ENCODE measurements at places on chromosomes 7 and 10.

- DNase-seq, result no peak
These were observed 179.5 kb upstream of the HGF start for GRCh38 chr7:81949306-81949705.

DNA sequence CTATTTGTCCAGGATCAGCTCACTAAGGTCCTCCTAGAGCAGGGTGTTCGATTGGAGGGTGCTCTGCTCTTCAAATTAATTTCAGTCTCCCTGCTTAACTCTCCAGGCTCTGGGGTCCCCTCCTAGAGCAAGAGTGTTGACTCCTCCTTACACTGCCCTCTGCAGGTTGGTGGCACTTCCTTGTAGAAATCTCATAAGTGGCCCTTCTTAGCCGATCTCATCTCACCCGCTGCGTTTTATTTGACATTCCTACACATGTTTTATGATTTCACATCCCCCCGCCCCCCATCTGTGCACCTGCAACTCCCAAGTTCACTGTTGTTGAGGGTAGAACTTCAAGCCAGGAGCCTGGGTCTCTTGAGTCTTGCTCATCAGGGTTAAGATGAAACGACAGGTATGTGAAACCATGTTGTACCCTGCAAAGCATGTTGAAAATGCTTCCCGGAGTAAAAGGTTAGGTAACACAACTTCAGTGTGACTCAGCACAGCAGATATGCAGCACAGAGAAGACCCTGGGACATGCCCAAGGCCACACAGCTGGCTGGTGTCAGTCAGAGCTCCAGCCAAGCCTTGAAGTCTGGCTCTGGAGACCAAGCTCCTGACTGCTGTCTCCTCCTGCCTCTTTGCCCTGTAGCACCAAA lies 171.2 kb downstream of the PRKAG2 start:
- peak; percentile 80 for DNase-seq

DNA sequence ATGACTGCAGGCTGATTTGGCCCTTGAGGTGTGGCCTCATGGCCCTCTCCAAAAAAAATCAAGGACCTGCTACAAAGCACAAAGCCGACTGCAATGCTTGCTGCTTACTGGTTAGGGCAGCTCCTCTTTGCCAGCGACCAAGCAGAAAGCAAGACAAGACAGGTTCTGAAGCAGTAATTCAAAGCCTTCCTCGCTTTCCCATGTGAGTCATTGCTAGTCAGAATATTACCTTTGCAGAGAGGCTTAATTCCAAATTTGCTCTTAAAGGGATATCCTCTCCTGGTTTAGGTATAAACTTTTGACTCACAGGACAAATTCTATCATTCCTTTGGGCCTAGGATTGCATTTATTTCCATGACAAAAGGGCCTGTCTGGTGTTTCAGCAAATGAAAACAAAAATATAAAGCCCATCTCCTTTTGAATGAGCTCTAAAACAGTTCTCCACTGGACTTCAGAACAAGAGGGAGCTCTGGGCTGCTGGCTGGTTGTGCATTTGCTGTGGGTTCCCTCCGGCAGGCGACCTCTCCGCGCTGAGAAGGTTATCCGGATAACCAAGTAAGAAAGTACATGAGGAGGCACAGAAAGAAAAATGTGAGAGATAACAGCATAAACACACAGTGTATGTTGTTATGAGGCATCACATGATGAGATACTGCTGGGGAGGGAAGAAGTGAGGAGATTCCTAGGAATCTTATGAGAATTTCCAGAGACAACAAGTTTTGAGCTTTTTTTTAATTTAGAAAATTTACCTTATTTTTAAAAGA lies 90.8 kb downstream of the EGFR start:
- DNase-seq, result no peak

DNA sequence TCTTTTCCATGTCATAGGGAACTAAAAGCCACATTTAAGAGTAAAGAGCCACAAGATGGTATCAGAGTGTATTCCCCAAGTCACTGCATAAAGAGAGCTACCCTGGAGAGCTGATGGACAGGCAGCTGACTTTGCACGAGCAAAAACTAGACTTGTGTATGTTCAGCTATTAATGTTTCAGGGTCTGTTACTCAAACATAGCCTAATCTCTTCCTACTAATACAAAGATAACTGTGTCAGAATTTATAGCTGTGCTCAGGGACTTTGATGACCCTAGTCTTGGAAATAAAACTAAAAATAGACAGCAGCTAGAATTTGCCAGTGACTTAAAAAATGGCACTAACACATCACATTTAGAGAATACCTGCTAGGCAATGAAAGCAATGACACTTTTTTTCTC lies 45.5 kb upstream of the LRRTM3 start:
- DNase-seq, result no peak

DNA sequence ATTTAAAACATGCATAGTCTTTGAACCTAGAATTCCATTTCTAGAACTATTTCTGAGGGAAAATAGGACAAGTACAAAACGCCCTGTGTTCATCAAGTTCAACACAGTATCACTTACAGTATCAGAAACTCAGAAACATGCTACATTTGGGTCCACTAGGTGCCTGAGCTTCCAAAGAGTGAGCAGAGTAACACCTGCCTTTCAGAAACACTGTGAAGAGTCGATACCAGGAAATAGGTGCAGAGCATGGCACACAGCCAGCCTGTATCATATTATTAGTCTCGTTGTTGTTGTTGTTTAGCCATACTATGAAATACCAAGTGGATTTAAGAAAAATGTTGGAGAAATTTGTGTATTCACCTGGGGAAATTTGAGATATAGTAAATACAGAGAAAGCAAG lies 392.1 kb upstream of the MGMT start:
- no peak for DNase-seq

DNA sequence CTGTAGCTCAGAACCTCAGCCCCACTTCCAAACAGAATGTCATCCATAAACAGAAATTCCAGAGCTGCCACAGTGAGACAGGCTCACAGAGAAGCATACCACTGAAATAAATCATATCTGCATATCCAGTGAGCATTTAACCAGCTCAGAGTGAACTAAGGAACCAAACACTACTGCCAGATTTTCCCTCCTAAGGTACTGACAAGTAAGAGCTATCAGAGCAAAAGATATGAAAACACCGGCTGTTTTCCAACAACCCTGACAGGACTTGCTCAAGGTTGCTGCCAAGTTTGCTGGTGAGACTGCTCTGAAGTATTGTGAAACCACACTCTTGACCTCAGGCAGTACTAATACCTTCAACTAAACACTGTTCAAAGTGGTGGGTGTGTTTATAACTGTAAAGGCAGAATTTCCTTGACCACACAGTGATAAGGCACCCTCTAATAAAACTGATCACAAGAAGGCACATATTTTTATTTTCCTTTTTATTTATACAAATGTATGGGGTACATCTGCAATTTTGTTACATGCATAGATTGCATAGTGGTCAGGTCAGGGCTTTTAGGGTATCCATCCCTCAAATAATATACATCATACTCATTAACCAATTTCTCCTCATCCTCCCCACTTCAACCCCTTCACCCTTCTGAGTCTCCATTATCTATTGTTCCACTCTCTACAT lies 18.3 kb downstream of the SGMS1 start:
- peak; percentile 73 for DNase-seq

GRCh38 chr7:131625817-131626372 lies 69.5 kb upstream of the PODXL start:
- no peak for DNase-seq

DNA sequence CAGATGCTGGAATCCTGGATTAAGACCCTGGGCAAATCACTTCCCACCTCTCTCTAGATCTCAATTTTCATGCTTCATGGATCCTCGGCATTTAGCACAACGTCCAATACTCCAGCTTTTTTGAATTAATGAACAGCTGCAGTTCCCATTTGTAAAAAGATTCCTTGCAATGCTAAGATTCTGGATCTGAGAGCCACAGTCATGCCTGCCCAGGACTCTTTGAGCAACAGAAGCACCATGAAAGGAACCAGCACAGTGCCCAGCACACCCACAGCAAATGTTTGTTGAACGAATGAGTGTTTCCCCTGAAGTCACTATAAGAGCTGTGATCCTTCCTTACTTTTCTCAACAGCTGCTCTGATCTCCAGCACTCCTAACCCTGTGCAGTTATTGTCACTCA lies 20.8 kb upstream of the DDIT4 start:
- no peak for DNase-seq

DNA sequence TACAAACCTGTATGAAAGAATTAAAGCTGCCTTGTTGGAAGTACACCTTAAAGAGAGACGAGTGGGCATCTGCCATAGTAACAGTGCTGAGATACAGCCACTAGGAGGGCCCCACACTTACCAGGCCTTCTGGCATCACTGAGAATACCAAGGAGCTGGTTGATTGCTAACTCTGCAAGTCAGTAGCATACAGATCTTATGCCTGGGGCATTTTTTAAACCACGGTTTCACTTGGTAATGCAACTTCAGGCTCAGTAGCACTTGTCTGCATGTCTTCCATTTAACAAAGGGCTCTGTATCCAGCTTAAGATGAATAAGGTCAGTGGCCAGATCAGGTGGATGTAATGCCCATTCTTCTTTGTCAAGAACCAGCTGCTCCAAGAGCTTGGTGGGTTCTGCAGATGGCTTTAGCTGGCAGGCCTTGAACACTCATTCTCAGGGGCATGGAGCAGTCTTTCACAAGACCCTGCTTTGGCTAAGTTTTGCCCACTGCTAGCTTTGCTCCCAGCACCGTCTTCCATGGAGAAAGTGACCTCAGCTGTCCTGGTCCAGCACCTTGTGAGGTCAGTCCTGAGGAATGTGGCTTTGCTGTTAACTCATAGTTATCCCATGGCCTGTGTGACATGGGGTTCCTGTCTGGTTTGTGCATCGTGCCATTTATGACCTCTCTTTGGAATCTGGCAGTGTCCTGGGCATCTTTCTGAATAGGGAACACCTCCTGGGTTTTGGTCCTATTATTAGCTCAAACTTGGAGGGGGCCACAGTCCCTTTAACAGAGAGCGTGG lies 68.1 kb downstream of the BMPER start:
- DNase-seq, result no peak

GRCh38 chr10:123398756-123399155 lies 244.6 kb downstream of the BUB3 start:
- no peak for DNase-seq

DNA sequence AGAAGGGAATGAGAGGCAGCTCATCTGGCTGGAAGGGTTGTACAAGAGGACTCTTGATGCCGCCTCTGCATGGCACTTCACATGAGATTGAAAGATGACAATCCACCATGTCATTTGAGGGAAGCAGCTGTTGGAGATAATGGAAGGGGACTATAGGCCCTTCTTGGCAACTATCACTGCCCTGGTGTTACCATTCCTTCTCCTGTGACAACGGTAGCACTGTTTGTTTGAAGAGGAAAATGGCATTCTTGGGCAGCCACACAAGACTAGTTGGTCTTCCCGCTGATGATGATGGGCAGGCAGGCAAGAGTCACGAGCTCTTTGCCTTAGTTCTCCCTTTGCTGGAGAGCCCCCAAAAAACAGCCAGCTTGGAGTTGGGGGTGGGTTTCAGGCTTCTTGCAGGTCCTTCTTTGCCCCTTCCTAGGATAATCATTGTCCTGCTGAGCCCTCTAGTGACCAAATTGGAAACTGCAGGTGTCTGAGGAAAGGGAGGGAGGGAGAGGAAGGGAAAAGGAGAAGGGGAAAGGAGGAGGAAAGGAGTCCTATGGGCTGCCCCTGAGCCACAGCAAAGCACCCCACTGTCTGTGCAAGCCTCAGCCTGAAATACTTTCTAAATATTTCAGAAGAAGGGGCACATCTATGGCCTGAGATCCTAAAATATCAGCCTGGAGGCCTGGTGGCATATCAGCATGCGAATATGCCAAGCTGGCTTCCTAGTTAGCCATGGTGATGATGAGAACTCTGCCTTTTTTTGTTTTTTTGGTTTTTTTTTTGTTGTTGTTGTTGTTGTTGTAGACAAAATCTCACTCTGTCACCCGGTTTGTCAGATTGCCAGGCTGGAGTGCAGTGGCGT lies 165.6 kb upstream of the KMT2E start:
- peak; percentile 65 for DNase-seq

DNA sequence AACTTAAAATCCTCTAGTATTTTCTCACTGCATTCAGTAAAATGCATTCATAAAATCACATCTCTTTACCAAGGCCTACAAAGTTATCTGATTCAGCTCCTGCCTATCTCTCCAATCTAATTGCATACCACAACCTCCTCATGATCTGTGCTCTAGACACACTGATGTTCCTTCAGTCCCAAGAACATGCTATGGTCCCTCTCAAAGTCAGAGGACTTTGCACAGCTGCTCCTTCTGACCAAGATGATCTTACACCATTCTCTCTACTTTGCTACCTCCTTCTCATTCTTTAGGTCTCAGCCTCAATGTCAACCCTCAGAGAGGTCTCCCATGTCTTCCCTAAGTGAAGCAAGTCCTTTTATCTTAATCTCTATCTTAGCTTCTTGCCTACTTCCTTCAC lies 45.5 kb downstream of the CAV1 start:
- no peak for DNase-seq

GRCh38 chr7:118734541-118734940 lies 510.0 kb downstream of the ANKRD7 start:
- peak; percentile 58 for DNase-seq

GRCh38 chr10:74598891-74599566 lies 227.4 kb upstream of the KAT6B start:
- DNase-seq, result no peak

DNA sequence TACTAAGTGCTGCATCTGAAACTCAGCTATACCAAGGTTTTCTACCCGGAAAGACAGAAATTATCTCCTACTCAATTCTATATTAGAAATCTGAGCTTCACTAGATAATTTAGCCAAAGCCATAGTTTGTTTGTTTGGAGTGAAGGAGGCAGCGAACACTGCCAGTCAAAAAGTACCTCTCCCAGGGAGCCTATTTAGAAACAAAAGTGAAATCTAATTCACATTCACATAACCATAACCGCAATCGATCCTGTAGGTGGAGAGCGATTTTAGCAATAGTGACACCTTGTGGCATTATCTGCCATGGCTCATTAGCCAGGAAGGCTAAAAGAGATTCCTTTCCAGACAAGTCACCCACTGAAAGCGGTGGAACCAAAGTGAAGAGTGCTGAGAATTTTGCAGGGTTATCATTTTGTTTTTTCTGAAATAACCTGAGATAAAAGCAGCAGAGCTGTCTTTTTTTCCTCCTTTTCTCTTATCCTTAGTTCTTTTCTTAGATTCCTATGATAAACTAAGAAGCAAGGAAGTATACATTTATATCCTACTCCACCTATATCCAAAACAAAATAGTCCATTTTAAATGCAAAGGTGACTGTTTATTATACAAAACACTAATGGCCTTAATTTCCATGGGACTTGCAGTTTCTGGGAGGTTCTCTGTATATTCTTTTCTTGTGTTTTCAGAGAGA lies 83.7 kb upstream of the BET1 start:
- DNase-seq, result peak; percentile 68

GRCh38 chr7:42155584-42156290 lies 81.3 kb downstream of the GLI3 start:
- no peak for DNase-seq

DNA sequence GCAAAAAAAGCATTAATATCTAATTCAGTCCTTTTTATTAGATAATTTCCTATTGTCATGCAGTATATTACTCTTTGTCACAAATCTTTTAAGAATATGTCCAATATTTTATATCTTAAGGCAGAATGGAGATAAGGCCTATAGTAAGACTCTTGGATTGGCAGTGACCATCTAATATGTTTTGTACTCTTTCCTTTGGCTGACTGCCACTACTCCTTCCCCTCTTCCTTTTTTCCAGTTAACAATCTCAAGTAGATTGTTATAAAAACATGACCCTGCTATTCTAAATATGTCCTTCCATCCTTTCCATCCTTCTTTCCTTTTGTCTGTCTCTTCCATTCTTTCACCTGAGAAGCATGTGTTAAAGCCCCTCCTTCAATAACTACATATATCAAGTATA lies 92.8 kb upstream of the TMEM168 start:
- DNase-seq, result no peak

- no peak for DNase-seq
These were observed 210.5 kb upstream of the RNF32 start for GRCh38 chr7:156430109-156430508.
